ENCODE measurements at places on chromosomes 4 and X.

DNA sequence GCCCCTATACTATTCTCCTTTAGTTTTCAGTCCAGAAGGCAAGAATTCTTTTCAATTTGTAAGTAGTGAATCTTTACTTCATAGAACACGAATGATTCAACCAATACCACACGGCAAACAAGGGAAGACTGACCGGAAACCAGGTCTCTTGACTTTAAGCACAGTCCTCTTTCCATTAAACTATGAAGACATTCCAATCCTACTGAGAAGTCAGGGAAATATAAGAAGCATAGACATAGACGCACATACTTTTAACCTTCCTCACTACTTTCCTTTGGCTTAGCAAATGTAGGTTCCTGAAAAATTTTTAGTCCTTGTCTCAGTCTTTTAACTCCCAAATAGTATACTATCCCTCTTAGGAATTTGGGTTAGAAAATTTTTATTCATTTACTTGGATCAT is 9.1 kb downstream of the CHRDL1 start:
- no peak for DNase-seq

DNA sequence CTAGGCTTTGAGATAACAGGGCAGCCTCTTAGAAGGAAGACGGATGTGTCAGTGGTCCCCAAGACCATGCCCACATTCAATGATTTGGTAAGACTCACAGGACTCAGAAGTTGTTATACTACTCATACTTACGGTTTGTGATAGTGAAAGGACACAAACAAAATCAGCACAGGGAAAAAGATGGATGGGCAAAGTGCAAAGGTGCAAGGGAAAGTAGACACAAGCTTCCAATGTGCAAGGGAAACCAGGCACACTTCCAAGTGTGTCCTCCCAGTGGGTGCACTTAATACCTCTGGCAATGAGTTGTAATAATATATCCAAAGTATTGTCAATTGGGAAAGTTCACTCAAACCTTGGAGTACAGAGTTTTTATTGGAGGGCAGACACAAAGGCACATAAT is 53.8 kb upstream of the VCX start:
- no peak for DNase-seq

GRCh38 chr4:94635177-94635576 is 122.6 kb upstream of the BMPR1B start:
- no peak for DNase-seq

- DNase-seq, result no peak
Observed at GRCh38 chr4:82989575-82990429, 20.8 kb downstream of the LIN54 start.

DNA sequence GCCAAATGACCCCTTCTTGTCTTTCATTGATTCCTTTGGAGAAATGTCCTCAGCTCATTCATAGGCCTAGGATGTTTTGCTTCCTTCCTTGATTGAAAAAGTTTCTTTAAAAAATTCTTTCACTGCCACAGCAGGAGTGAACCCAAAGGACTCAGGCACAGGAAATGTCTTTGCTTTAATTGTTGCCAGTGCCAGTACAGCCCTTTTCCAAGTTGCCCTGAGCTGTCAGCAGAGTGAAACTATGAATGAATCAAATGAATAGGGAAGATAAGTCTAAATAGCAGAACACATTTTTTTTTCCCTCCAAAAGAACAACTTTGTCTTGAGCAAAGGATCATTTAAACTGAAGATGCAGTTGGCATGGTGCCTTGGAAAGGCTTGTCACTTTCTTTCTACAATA is 63.8 kb upstream of the SLC4A4 start:
- no peak for DNase-seq

- no peak for DNase-seq
Observed at GRCh38 chr4:125388613-125389012, 73.9 kb downstream of the FAT4 start.

Measured in ascending aorta (tissue), 2 donors.